ENCODE measurements at places on chromosomes 2 and 18.

DNA sequence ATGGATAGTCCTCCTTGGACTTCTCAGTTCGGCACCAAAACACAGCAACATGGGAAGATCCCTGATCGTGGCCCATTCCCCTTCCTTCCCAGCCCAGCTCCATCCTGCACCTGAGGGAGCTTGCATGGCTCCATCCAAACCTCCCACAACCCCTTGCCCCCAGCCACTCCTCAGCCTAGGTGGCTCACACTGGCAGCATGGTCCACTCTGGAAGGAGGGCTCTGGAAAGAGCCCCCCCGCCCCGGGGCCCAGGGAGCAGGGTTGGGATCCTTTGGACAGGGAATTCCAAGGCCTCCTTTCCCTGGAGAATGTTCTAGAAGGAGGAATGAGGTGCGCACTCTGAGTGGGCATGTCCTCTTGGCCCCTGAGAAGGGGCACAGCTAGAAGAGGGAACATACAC lies 62.8 kb upstream of the ID2 start:
- no peak for DNase-seq

DNA sequence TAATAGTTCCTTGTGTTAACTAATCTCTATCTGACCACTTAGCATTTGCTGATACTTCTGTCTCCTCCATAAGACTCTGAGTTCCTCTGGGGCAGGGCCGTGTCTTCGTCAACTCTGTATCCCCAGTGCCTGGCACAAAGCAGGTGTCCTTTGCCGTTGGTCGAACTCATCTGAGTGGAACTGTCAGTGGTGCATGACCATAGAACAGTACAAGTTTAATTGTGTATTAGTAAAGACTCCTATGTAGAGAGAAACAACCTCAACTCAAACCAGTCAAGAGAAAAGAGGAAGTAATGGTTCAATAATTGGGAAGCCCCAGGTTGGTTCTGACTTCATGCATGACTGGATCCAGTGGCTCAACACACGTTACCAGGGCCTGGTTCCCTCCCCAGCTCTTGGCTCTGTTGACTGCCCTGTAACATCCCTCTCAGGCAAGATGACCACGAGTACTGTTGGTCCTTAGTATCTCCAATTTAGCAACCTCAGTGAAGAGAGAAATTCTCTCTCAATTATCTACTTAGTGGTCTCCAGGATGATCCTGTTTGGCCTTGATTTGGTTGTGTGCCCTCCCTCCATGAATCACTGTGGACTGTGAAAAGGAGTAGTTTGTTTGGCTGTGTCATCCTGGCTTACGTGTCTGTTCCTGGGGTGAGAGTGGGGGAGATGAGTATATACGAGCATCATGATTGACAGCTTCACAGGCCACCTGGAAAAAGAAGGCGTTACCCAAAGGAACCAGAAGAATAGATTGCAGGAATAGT lies 58.5 kb upstream of the MSH6 start:
- DNase-seq, result no peak

GRCh38 chr2:223560749-223561435 lies 41.3 kb downstream of the SCG2 start:
- DNase-seq, result no peak

DNA sequence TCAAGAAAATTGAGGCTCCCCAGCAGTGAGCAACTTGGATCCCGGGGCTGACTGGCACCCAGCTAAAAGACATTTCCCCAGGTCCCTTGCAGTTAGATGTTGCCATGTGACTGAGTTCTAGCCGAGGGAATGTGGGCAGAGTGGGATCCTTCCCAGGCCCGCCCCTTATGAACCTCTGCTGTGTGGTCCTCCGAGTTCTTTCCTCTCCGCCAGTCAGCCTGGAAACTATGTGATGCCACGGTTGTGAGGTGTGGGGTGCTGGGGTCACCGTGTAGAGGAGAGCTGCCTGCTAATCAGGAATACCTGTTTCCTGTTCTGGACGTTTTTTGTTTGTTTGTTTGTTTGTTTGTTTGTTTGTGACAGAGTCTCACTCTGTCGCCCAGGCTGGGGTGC lies 45.5 kb downstream of the TMEM37 start:
- DNase-seq, result no peak

DNA sequence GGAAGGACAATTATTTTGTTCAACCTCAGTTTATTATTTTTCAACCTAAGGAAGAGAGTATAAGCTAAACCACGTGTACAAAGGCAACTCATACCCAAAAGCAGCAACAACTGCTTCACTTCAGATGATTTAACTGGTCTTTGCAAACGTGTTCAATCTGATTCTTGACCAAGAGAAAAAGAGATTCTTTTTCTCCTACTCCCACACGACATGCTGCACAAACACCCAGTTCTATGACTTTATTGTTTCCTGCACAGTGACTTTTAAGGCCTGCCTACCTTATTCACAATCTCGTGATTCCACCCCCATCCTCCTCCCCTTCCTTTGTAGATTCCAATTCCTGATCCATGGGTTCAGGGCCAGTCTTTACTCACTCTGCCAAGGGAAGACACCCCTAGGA lies 1394.8 kb upstream of the ZEB2 start:
- DNase-seq, result no peak

DNA sequence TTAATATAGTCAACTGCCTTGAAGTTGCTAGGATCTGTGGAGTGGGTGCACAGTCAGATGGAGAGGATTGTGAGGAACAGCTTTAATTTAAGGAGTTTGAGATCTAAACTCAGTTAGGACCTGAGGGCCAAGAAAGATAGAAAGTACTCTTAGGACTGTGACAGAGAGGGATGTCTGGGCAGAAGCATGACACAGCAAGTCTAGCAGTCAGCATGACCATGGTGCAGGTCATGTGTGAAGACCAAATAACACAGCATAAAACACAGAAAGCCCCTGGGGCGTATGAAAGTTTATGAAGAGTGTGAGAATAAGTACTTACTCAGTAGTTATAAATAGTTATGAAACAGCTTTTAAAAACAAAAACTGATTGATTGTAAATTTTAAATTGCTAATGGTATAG lies 107.2 kb downstream of the GALNT1 start:
- DNase-seq, result no peak

- DNase-seq, result no peak
Measured at GRCh38 chr2:18799397-18799796, 210.0 kb upstream of the NT5C1B start.

- no peak for DNase-seq
Measured at GRCh38 chr2:64779117-64779690, 125.5 kb upstream of the SERTAD2 start.
